Articular chondrocyte of knee joint (primary cell): ENCODE measurements at places on chromosomes 5 and 9. TPM values are rescaled to one million over a fixed set of nuclear protein-coding genes. Genes with fewer than 3 reads are reported as not detected.

CD14 gene
- total RNA-seq: 2.9 and 5.3 TPM in 2 replicates

TNC gene
- 1,433 and 1,460 TPM in 2 replicates for total RNA-seq

PTCD2 gene
- 11.6 and 17.8 TPM in 2 replicates for total RNA-seq

FYB1 gene
- total RNA-seq: 0.54 and 1.6 TPM in 2 replicates

CCNO gene
- total RNA-seq: 1.8 and 2.0 TPM in 2 replicates

OMD gene
- 66.4 and 85.3 TPM in 2 replicates for total RNA-seq

HK3 gene
- not detected in 2 replicates for total RNA-seq

SLC25A2 gene
- total RNA-seq: 0.32 and 0.39 TPM in 2 replicates

ITGA1 gene
- 43.3 and 51.6 TPM in 2 replicates for total RNA-seq

CHSY3 gene
- 10.6 and 13.7 TPM in 2 replicates for total RNA-seq

IFNA2 gene
- total RNA-seq: 0.11 TPM in 1 of 2 replicates, not detected in the other

NPR2 gene
- 29.2 and 38.3 TPM in 2 replicates for total RNA-seq

MAT2B gene
- total RNA-seq: 69.4 and 76.5 TPM in 2 replicates

SLC34A1 gene
- not detected in 2 replicates for total RNA-seq

RASEF gene
- total RNA-seq: under 0.01 and 0.11 TPM in 2 replicates

GPR150 gene
- under 0.01 TPM in 1 of 2 replicates, not detected in the other for total RNA-seq

SV2C gene
- not detected in 2 replicates for total RNA-seq

CDH6 gene
- total RNA-seq: 0.97 and 3.8 TPM in 2 replicates

RANBP17 gene
- total RNA-seq: 27.3 and 28.6 TPM in 2 replicates

TXNDC8 gene
- total RNA-seq: not detected in 2 replicates

RAB3C gene
- not detected in 2 replicates for total RNA-seq

LIFR gene
- total RNA-seq: 48.1 and 50.8 TPM in 2 replicates

BAG1 gene
- 56.9 and 62.2 TPM in 2 replicates for total RNA-seq

FOCAD gene
- total RNA-seq: 58.1 and 77.6 TPM in 2 replicates

TOR4A gene
- total RNA-seq: 8.6 and 13.4 TPM in 2 replicates

CNTLN gene
- total RNA-seq: 24.6 and 26.1 TPM in 2 replicates

PDCD1LG2 gene
- 8.9 and 9.1 TPM in 2 replicates for total RNA-seq

OTULINL gene
- total RNA-seq: 0.13 and 0.22 TPM in 2 replicates

INPP5E gene
- 7.0 and 8.0 TPM in 2 replicates for total RNA-seq

PAX5 gene
- total RNA-seq: not detected in 2 replicates

GTF3C5 gene
- total RNA-seq: 33.7 and 35.7 TPM in 2 replicates

FOXD4L3 gene
- not detected in 2 replicates for total RNA-seq

PCDHGA1 gene
- 1.4 and 1.9 TPM in 2 replicates for total RNA-seq

ZBTB5 gene
- total RNA-seq: 9.1 and 12.3 TPM in 2 replicates

MZB1 gene
- total RNA-seq: not detected in 2 replicates

TSSK1B gene
- 0.43 and 0.52 TPM in 2 replicates for total RNA-seq

KCTD16 gene
- total RNA-seq: 2.1 and 6.1 TPM in 2 replicates

MAST4 gene
- 12.7 and 14.8 TPM in 2 replicates for total RNA-seq

SLC6A7 gene
- not detected in 2 replicates for total RNA-seq

FBP2 gene
- not detected in 2 replicates for total RNA-seq

ANKRA2 gene
- total RNA-seq: 24.0 and 24.4 TPM in 2 replicates

IFNA10 gene
- not detected in 2 replicates for total RNA-seq

PCDHGC4 gene
- 5.6 and 6.4 TPM in 2 replicates for total RNA-seq

IRX1 gene
- 0.13 and 0.22 TPM in 2 replicates for total RNA-seq

SPATA31A3 gene
- not detected in 2 replicates for total RNA-seq

RORB gene
- under 0.01 TPM in 2 replicates for total RNA-seq

ARSI gene
- total RNA-seq: 7.2 and 8.0 TPM in 2 replicates

PCDHB5 gene
- 2.9 and 3.6 TPM in 2 replicates for total RNA-seq

GLDC gene
- 0.13 and 0.22 TPM in 2 replicates for total RNA-seq

SLC22A4 gene
- 6.1 and 9.5 TPM in 2 replicates for total RNA-seq

ADRB2 gene
- 3.7 and 6.4 TPM in 2 replicates for total RNA-seq

KIF24 gene
- 2.1 and 2.8 TPM in 2 replicates for total RNA-seq

MLANA gene
- not detected in 2 replicates for total RNA-seq

ATG12 gene
- total RNA-seq: 87.8 and 93.0 TPM in 2 replicates

RETREG1 gene
- 24.4 and 34.9 TPM in 2 replicates for total RNA-seq

DMRTA1 gene
- total RNA-seq: 0.78 and 2.6 TPM in 2 replicates

GRXCR2 gene
- total RNA-seq: not detected in 2 replicates
